ENCODE measurements at places on chromosomes 11 and 22. TPM values are rescaled to one million over a fixed set of nuclear protein-coding genes. Genes with fewer than 3 reads are reported as not detected.

The SYT13 gene
- not detected for total RNA-seq

The INTS4 gene
- 52.2 TPM for total RNA-seq

The CAPN1 gene
- 88.2 TPM for total RNA-seq

The SLC17A6 gene
- not detected for total RNA-seq

- DNase-seq, result no peak
These were observed 23.4 kb downstream of the TPBGL start for GRCh38 chr11:75263944-75264349.

- DNase-seq, result no peak
These were observed 323.7 kb downstream of the BRD1 start for GRCh38 chr22:49503896-49504521.

DNA sequence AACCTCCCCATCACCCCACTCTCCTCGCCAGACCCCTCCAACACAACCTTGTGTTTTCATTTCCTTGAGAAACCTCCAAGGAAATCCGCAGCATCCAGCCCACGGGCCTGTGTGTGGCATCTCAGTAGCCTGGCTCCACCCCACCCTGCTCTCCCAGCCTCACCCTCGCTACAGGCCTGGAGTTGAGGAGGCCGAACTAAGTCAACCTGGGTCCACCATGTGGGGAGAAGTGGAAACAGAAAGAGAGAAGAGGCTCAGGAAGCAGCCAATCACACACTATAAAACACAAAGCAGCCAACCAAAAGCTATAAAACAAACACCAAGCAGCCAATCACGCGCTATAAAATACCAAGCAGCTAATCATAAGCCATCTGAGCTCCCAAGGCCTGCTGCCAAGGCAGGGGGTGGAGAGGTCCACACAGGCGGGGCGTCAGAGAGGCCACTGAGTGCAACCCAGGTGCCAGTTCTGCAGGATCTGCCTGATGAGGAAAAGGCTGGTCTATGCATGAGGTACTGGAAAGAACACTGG is 72.0 kb downstream of the MICAL3 start:
- DNase-seq, result no peak

Data from CD8-positive, alpha-beta memory T cell (primary cell).